ENCODE measurements at places on chromosomes 4 and X. TPM values are rescaled to one million over a fixed set of nuclear protein-coding genes. Genes with fewer than 3 reads are reported as not detected.

- DNase-seq = peak; percentile 87
Measured at GRCh38 chr4:86895692-86896488, 3.7 kb upstream of the C4orf36 start.

GRCh38 chrX:68843992-68844391 lies 15.2 kb downstream of the EFNB1 start:
- DNase-seq = no peak

- DNase-seq = no peak
Measured at GRCh38 chrX:7109049-7109531, 38.4 kb upstream of the STS start.

GRCh38 chr4:26175006-26175786 lies 145.6 kb upstream of the RBPJ start:
- no peak for DNase-seq

- DNase-seq = no peak
Measured at GRCh38 chr4:93635943-93636342, 192.6 kb upstream of the ATOH1 start.

DNA sequence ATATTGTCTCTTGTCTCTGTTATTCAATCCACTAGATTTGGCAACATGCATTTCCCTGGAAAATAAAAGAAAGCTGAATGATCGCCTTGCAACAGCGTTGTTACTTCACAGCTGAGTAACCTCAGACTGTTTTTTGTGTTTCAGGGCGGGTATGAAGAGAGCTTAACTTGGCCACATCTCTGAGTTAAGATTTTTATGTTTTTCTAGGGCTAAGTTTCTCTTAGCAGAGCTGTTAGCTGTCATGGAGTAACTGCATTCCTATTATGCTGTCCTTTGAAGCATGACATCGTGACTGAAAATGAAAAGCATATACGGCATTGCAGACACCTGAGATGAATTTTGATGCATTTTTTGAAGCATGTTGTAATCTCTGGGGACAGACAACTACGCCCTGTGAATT lies 1798.9 kb downstream of the PCDH7 start:
- no peak for DNase-seq

- no peak for DNase-seq
Measured at GRCh38 chr4:186807808-186808629, 84.4 kb upstream of the FAT1 start.

- DNase-seq = no peak
Measured at GRCh38 chr4:112311516-112311915, 14.3 kb downstream of the ALPK1 start.

Gene RAB33B
- 4.1 TPM for polyA plus RNA-seq

Data from stomach (tissue), 19 donors.